Stimulated activated CD4-positive, alpha-beta T cell treated with anti-CD3 and anti-CD28 coated beads, Interleukin-1b, Interleukin-23, amount 100 ng/mL, for 1 hour (primary cell): ENCODE measurements at places on chromosomes 2 and 18.

- DNase-seq, result no peak
Measured at GRCh38 chr2:39497082-39497801, 60.2 kb upstream of the MAP4K3 start.

- no peak for DNase-seq
Measured at GRCh38 chr2:74131901-74132300, 15.8 kb downstream of the BOLA3 start.

GRCh38 chr18:63508596-63508995 is 31.8 kb downstream of the SERPINB5 start:
- DNase-seq, result no peak

GRCh38 chr2:209942936-209943605 is 59.4 kb upstream of the RPE start:
- no peak for DNase-seq

GRCh38 chr18:62979176-62979575 is 263.8 kb downstream of the PHLPP1 start:
- DNase-seq, result no peak

GRCh38 chr2:109631741-109632140 is 17.6 kb downstream of the SOWAHC start:
- no peak for DNase-seq

- DNase-seq, result no peak
Measured at GRCh38 chr2:181190711-181191110, 210.3 kb downstream of the UBE2E3 start.
